ENCODE measurements at places on chromosomes 1 and 21.

GRCh38 chr1:110272045-110272444 lies 61.9 kb downstream of the KCNC4 start:
- no peak for DNase-seq

GRCh38 chr1:42945164-42945563 lies 13.5 kb downstream of the SLC2A1 start:
- no peak for DNase-seq

DNA sequence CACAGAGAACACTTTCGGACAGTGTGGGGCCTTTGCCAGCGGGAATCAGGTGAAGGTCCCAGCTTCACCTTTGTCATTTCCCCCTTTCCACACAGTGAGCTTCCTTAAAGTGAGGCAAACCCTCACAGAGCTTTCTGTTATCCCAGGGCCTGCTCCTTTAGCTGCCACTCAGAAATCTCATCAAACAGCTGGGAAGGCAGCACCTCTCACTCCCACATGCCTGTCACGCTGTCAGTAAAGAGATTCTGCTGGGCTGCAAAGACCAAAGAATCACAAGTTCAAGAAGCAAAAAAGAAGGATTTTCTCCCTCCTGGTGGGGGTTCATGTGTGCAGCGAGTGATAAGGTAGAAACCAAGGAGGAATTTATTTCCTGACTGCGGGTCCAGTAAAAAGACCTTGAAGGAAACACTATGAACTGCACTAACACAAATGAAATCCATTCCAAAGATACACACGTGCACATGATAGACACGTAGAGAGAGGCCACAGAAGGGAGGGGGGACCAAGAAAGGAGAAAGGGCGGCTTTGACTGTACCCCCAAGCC lies 44.0 kb downstream of the HTR6 start:
- no peak for DNase-seq

GRCh38 chr1:172451002-172451443 lies 7.2 kb upstream of the PIGC start:
- no peak for DNase-seq

- DNase-seq = no peak
Observed at GRCh38 chr1:243489681-243490546, 234.1 kb downstream of the SDCCAG8 start.

DNA sequence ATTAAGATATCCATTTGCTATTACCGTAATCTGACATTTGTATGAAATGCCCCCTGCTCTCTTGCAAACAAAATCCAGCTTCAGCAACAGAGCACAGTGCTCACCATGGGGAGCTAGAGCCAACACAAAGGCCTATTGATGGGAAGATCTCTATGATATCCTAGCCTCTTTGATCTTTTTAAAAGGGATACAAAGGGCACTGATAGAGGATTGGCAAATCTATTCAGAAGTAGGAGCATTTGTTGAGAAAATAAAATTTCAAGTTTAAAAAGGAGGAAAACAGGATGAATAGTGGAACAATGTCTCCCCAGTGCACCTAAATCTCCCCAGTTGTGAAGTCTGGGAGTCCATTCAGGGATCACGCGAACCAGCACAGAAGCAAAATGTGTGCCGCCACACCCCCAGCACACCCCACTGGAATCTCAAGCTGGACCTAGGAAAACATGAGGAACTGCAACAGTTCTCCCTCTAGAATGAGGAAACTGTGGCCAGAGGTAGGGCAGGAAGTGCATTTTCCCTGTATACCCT lies 32.2 kb downstream of the MRAP start:
- DNase-seq = no peak

- DNase-seq = no peak
Observed at GRCh38 chr1:94955767-94956632, 29.1 kb upstream of the CNN3 start.

- DNase-seq = peak; percentile 57
Observed at GRCh38 chr1:3796215-3797061, at the start of gene LRRC47. LRRC47 (minus strand) TSS chr1:3796498; CDS start chr1:3796476, 22 bp downstream.

DNA sequence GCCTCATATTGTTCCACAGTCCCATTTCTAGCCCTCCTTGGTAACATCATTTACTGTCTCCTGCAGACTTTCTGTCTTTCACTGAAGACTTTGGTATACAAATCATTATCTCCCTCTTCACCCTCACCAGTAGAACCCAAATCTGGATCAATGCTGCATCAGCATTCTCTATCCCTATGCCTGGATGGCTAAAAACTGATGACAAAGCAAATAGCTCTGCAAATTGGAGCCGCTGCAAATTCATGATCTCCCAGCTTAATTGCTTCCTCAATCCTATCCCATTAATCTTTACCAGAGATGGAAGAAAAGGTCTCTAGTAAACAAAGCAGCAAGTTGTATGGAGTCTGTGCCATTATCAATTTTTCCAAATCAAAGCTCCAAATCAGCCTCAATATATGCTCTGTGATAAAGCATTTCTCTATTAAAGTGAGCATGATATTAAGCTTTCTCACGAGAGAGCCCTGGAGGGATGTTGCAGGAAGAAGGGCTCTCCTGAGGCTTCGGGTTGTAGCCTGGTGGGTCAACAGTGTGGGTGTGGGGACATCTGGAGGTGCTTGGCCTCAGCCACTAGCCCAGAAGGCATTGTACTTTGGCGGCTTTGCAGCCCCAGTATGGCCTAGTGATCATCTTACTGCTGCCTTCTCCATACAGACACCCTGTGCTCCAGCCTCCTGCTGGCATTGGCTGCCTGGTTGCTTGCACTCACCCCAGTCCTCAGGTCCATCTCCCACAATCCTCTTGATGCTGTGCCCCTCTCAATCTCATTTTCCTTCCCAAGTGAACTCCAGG lies 46.2 kb upstream of the COL24A1 start:
- no peak for DNase-seq

- DNase-seq = no peak
Observed at GRCh38 chr1:29232387-29232786, 1.7 kb upstream of the MECR start.

- DNase-seq = no peak
Observed at GRCh38 chr1:236836157-236836556, 41.1 kb downstream of the MTR start.

GRCh38 chr1:56683569-56683968 lies 38.5 kb downstream of the PRKAA2 start:
- no peak for DNase-seq

DNA sequence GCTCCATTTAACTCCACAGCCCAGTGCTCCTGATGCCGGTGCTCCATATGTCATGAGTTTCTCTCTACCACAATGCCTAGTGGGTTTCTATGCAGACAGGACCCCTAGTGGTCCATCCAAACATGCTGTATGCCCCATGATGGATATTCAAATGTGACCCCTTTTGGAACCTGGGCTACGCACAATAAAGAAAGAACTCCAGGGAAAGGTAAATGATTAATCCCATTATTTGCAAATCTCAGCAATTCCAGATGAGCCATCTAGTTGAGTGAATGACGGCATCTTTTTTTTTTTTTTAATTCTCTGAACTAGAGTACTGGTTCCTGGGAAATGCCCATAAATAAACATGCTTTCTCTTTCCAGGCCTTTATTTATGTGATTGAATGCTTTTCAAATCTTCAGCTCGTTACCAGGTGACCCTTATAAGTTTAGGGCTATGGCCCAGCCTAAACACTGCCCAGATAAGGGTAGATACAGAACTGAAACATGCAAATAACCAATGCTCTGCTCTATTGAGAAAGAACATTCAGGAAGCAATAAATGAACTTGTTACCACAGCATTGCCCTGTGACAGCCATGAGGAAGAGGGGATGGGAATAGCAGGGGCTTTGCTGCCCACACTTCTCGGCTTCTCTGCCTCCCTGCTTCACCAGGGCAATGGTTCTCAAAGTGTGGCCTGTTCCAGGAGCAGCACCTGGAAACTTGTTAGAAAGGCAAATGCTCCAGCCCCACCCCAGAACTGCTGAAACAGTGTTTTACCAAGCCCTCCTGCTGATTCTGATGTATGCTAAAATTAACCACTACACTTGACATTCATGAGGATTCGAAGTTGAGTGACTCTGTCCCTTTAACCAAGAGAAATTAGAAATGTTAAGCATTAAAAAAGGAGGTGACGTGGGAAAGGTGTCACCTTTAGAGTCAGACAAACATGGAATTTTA lies 151.7 kb downstream of the SEC16B start:
- no peak for DNase-seq

GRCh38 chr1:203296460-203297073 lies 8.8 kb upstream of the BTG2 start:
- DNase-seq = no peak

DNA sequence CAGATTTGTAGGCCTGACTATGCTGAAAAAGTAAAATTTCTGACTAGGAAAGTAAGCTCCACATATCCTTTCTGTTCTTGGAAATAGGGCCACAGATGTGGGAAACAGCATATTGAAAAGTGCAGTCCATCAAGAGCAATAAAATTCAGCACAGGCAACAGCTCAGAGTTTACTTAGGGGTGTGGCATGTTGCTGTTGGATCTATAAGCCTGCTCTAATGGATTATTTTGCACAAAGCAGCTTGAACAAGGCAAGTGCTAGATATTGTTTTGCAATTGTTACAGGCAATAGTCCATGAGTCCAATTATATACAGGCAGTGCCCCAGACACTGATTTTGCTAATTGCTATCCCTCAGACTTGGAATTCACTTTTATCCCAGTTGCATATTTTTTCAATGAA lies 289.8 kb upstream of the SNX7 start:
- no peak for DNase-seq

DNA sequence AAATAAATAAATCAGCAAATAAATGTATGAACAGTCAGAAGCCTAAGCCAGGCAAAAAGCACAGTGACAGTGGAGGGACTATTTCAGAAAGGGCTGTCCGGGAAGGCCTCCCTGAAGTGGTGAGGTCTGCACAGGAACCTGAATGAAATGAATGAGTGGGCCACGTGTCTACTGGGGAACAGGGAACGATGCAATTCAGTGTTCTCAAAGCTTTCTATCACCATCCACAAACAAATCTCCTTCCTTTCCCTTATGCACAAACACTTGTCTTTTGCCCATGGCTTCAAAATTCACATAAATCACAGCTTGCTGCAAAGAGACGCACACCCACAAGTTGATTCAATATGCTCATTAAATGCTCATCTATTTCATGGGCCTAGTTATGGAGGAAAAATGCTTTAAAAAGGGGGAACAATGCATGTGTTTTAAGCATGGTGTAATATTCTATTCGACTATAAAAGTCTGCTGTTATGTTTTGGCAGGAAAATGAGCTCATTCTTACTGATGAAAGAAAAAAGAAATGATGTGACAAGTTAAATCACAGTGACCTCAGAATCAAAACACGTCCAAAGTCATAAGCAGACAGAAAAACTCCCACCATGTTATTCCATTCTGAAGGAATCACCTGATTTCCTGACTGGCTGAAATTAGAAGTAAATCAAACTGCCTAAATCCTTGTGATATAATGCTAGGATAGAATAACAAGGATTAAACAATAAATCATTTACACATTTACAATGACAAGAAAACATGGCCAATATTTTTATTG lies 21.6 kb downstream of the URB1 start:
- no peak for DNase-seq

DNA sequence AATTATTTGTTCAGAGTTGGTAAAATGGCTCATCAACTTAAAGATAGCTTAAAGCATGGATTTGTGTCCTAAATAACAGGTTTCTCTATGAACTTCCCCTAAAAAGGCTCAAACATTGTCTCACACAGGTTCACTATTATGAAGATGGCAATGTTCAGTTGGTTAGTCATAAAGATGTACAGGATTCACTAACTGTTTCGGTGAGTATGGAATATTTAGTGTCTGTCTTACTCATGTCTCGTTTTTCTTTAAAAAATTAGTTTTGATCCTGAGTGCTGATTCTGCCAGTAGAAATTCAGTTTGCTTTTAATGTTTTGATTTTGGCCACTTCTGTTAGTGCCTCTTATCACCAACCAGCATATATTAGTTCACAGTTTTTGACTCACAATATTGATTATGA lies 7.5 kb upstream of the MOV10 start:
- no peak for DNase-seq

- no peak for DNase-seq
Observed at GRCh38 chr1:86288586-86289147, 107.5 kb downstream of the ODF2L start.

Data from smooth muscle cell of the brain vasculature (primary cell).